ENCODE measurements at places on chromosomes 6 and 20.

GRCh38 chr6:143299253-143300166 lies 151.0 kb downstream of the ADAT2 start:
- no peak for DNase-seq

- peak; percentile 38 for DNase-seq
Measured at GRCh38 chr6:116572162-116572561, 858 bp downstream of the RWDD1 start.

GRCh38 chr6:63844287-63844686 lies 208.7 kb downstream of the PHF3 start:
- DNase-seq, result no peak

DNA sequence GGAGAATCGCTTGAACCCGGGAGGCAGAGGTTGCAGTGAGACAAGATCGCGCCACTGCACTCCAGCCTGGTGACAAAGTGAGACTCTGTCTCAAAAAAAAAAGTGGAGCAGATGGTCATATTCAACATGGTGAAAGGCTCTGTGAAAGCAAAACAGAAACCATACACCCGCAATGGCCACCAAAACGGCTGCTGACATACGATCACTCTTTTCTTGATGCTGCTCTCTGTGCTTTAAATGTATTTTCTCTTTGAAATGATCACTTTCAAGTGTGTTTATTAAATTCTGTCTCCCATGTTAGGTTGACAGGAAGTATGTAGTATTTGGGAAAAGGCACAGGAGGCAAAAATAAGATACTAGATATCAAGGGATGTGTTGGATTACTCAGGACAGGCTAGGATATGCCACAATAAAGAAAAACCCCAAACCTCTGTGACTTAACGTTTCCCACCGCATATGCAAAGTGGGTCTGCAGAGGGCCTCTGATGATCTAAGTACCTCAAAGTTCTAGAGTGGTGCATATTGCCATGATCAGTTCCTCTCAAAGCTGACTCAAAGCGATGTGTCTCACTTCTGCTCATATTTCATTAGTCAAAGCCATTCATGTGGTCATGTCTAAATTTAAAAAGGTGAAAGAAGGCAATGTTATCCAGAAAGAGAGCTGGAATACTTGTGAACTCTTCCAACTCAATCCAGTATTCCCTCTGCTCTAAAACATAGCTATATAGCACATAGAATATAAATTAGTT lies 155.1 kb upstream of the SOX4 start:
- DNase-seq, result peak; percentile 61

GRCh38 chr6:157137501-157137900 lies 185.8 kb downstream of the TMEM242 start:
- DNase-seq, result no peak

DNA sequence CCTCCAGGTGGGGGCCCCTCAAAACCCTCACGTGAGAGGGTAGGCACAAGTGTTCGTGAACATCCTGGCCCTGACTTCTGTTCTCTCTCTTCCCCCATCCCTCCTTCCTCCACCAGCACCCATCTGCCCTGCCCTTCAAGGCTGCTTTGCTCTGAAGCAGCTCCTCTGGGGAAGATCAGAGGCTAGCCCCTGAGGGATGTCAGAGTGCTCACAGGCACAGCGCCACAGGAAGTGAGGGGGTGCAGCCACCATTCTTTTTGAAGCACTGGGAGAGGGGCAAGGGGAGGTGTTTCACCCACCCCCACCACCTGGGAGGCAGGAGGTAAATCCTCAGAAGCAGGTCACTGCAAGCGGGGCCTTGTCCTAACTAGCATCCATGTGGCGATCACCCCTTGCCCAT lies 11.4 kb downstream of the MOCS1 start:
- DNase-seq, result no peak

GRCh38 chr6:105892577-105893262 lies 193.4 kb upstream of the PRDM1 start:
- peak; percentile 48 for DNase-seq

All from germinal center (tissue), 1 donor.